Foreskin keratinocyte (primary cell): ENCODE measurements at places on chromosomes 1 and 21. TPM values are rescaled to one million over a fixed set of nuclear protein-coding genes. Genes with fewer than 3 reads are reported as not detected.

The FMO1 gene
- polyA plus RNA-seq: not detected in 2 replicates

The CTSS gene
- polyA plus RNA-seq: 2.9 and 3.3 TPM in 2 replicates

The CFHR5 gene
- not detected in 2 replicates for polyA plus RNA-seq

The ORC1 gene
- polyA plus RNA-seq: 8.0 and 10.8 TPM in 2 replicates

The SPATA21 gene
- 0.02 TPM in 1 of 2 replicates, not detected in the other for polyA plus RNA-seq

The DNAJC28 gene
- polyA plus RNA-seq: 0.53 and 0.65 TPM in 2 replicates

The SYT11 gene
- 0.25 and 0.29 TPM in 2 replicates for polyA plus RNA-seq

The AUNIP gene
- 8.1 and 9.7 TPM in 2 replicates for polyA plus RNA-seq

The WDR64 gene
- not detected in 2 replicates for polyA plus RNA-seq

The PTPRC gene
- polyA plus RNA-seq: not detected in 2 replicates

The ADGRL2 gene
- 2.4 and 4.8 TPM in 2 replicates for polyA plus RNA-seq

The TEDDM1 gene
- polyA plus RNA-seq: not detected in 2 replicates

The HMGCL gene
- polyA plus RNA-seq: 22.2 and 24.6 TPM in 2 replicates

The SYCP1 gene
- not detected in 2 replicates for polyA plus RNA-seq

The IFI44L gene
- 11.7 and 14.1 TPM in 2 replicates for polyA plus RNA-seq

The GSTM5 gene
- polyA plus RNA-seq: not detected in 2 replicates

The ETNK2 gene
- 13.1 and 14.0 TPM in 2 replicates for polyA plus RNA-seq

The SPATA1 gene
- 0.21 and 0.37 TPM in 2 replicates for polyA plus RNA-seq

The AMY1C gene
- not detected in 2 replicates for polyA plus RNA-seq

The CFHR3 gene
- not detected in 2 replicates for polyA plus RNA-seq

The CCDC27 gene
- not detected in 2 replicates for polyA plus RNA-seq

The PADI2 gene
- polyA plus RNA-seq: 0.45 TPM in 2 replicates

The SIM2 gene
- not detected in 2 replicates for polyA plus RNA-seq

The ADGRB2 gene
- polyA plus RNA-seq: 2.4 and 2.7 TPM in 2 replicates

The LCE2A gene
- 0.20 and 0.62 TPM in 2 replicates for polyA plus RNA-seq

The DIRAS3 gene
- polyA plus RNA-seq: 0.16 and 0.22 TPM in 2 replicates

The SIK1 gene
- 0.67 and 11.0 TPM in 2 replicates for polyA plus RNA-seq

The SPATA6 gene
- 1.3 and 1.6 TPM in 2 replicates for polyA plus RNA-seq

The DAB1 gene
- not detected in 2 replicates for polyA plus RNA-seq

The LIN28A gene
- not detected in 2 replicates for polyA plus RNA-seq

The SELP gene
- polyA plus RNA-seq: not detected in 2 replicates

The SLC1A7 gene
- polyA plus RNA-seq: not detected in 2 replicates

The LCE1C gene
- 3.8 and 3.9 TPM in 2 replicates for polyA plus RNA-seq

The CAMK1G gene
- not detected in 2 replicates for polyA plus RNA-seq

The UBE2U gene
- polyA plus RNA-seq: not detected in 2 replicates

The HMCN1 gene
- polyA plus RNA-seq: 0.06 and 0.10 TPM in 2 replicates

The SPRR2G gene
- polyA plus RNA-seq: 1.4 and 2.9 TPM in 2 replicates

The RAB3GAP2 gene
- 6.3 and 7.5 TPM in 2 replicates for polyA plus RNA-seq

The GJA5 gene
- polyA plus RNA-seq: 1.2 and 1.7 TPM in 2 replicates

The BCL2L15 gene
- polyA plus RNA-seq: 0.10 and 0.12 TPM in 2 replicates

The BNIPL gene
- polyA plus RNA-seq: 0.40 and 0.46 TPM in 2 replicates

The GJA4 gene
- polyA plus RNA-seq: 0.10 and 0.18 TPM in 2 replicates

The PHC2 gene
- 94.9 and 98.7 TPM in 2 replicates for polyA plus RNA-seq

The SUSD4 gene
- 1.2 and 1.5 TPM in 2 replicates for polyA plus RNA-seq

The C1QB gene
- not detected in 2 replicates for polyA plus RNA-seq

The PTCH2 gene
- polyA plus RNA-seq: 0.04 and 0.06 TPM in 2 replicates

The PBX1 gene
- polyA plus RNA-seq: 1.1 and 1.3 TPM in 2 replicates

The SPRR5 gene
- polyA plus RNA-seq: 0.22 and 0.44 TPM in 2 replicates

The MATN1 gene
- 0.07 TPM in 1 of 2 replicates, not detected in the other for polyA plus RNA-seq

The NMNAT2 gene
- polyA plus RNA-seq: 0.09 and 0.10 TPM in 2 replicates

The IRF6 gene
- polyA plus RNA-seq: 70.3 and 93.1 TPM in 2 replicates

The TTC39A gene
- 0.11 and 0.13 TPM in 2 replicates for polyA plus RNA-seq

The LCE2C gene
- 0.19 and 0.58 TPM in 2 replicates for polyA plus RNA-seq

The ATP5IF1 gene
- 460 and 472 TPM in 2 replicates for polyA plus RNA-seq

The FABP3 gene
- 5.7 and 5.9 TPM in 2 replicates for polyA plus RNA-seq
